ENCODE measurements at places on chromosomes 7 and 10.

- no peak for DNase-seq
These were observed 1.3 kb upstream of the HMX3 start for GRCh38 chr10:123134343-123134914.

GRCh38 chr10:127142856-127143255 lies 53.5 kb downstream of the INSYN2A start:
- DNase-seq, result no peak

DNA sequence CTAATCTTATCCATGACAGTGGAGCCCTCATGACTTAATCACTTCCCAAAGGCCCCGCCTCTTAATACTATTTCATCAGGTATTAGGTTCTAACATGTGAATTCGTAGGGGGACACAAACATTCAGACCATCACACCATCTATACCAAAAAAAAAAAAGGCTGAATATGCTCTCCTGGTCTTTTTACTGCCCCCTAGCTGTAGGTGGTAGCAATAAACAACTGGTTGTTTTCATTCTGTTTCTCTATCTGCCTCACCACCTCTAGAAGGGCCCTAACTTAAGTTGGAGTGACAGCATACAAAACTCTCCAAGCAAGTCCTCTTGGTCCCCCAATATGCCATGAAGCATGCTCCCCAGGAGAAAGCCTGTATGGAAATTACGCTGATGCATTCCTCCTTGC lies 94.1 kb downstream of the GRM8 start:
- DNase-seq, result no peak

DNA sequence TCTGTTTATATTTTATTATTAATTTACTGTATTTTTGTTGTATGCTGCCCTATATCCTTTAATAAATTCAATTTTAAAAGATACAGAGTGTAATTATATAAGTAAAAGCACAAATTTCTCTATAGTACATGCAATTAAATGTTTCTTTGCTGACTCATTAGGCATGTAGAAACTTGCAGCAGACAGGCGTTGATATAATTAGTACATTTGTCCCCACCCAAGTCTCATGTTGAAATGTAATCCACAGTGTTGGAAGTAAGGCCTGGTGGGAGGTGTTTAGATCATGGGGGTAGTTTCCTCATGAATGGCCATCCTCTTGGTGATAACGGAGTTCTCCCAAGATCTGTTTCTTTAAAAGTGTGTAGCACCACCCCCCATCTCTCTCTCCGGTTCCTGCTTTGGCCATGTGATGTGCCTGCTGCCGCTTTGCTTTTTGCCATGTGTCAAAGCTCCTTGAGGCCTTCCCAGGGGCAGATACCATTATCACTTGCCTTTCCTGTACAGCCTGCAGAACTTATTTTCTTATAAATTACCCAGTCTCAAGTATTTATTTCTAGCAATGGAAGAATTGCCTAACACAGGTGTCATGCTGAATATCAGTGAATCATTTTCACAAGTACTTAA lies 63.7 kb downstream of the TSPAN12 start:
- DNase-seq, result no peak

DNA sequence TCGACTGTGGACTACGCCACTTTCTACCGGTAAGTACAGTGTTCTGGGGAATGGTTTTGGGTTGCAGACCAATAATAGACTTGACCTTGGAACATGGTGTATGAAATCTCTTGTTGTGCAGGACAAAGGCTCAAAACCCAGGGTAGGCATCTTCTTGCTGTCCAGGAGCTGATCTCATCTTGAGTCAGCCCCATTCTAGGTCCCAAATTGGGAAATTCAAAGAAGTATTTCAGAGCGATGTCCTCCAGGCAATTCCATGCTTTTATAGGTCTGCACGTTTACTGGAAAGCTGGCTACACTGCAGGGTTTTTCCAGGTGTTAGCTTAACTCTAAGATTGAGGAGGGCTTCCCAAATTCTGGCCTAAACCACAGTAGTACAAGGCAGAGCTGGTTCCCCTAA lies 180.7 kb downstream of the BMPER start:
- no peak for DNase-seq

GRCh38 chr10:12181065-12181775 lies 14.5 kb downstream of the NUDT5 start:
- DNase-seq, result no peak

- no peak for DNase-seq
These were observed 75.5 kb downstream of the DYNC2I1 start for GRCh38 chr7:158931804-158932298.

Measured in cerebellum (tissue), 4 donors.